ENCODE measurements at places on chromosomes 2 and 18.

- DNase-seq, result peak; percentile 12
Observed at GRCh38 chr18:76126327-76126726, 368.7 kb downstream of the ZNF516 start.

- DNase-seq, result no peak
Observed at GRCh38 chr18:78228974-78229373, 750.6 kb upstream of the SALL3 start.

GRCh38 chr2:18514526-18515461, 45.7 kb downstream of the RDH14 start:
- DNase-seq, result no peak

GRCh38 chr2:190679813-190680591, 31.1 kb downstream of the NAB1 start:
- peak; percentile 33 for DNase-seq

DNA sequence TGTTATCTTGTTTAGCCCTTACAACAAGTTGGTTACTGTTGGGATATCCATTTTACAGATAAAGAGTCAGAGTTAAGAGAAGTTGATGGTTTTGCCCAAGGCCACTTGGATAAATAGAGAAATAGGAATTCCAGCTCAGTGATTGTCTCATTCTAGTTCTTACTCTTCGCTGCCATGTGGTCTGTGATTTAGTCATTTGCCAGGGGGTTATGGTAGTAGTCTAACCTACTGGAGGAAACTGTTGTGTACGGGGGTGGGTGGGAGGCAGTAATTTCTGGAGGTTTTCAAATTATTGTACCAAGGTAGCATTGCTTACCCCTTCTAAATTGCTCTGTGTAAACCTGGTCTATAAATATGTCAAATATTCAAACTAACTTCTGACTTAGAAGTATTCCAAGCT, 110.4 kb downstream of the MAP2 start:
- DNase-seq, result no peak

DNA sequence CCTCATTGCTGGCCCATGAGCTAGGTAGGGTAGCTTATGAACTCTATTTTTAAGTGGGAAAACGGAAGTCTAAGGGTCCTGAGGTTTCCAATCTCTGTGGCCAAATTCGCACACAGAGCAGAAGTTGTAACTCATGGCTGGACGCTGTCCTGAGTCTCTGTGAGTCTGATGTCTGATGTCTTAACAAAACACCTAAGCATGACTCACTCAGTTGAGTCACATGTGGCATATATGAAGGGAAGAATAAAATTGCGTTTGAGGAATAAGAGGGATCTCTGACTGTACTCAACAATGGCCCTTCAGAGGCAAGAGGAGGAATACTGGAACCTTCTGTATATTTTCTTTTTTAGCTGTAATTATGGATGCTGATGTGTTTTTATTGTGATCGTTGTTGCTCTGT, 569.7 kb downstream of the RIT2 start:
- DNase-seq, result no peak

DNA sequence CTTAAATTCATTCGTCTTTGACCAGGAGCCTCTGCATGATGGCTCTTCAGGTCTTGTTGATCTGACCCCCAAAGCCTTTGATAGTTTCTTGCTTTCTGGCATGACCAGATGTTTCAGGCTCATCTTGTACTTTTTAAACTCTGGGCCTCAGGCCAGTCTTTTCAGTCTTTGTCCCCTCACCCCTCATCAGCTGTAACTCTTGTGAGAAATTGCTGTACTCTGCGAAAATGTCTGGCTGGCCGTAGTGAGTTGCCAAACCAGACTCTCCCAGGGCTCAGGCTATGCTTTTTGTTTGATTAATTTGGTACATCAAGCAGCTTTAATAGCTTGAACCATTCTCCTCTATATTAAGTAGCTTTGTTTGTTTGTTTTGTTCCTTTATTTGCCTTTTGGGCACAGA, 75.9 kb downstream of the BABAM2 start:
- no peak for DNase-seq

DNA sequence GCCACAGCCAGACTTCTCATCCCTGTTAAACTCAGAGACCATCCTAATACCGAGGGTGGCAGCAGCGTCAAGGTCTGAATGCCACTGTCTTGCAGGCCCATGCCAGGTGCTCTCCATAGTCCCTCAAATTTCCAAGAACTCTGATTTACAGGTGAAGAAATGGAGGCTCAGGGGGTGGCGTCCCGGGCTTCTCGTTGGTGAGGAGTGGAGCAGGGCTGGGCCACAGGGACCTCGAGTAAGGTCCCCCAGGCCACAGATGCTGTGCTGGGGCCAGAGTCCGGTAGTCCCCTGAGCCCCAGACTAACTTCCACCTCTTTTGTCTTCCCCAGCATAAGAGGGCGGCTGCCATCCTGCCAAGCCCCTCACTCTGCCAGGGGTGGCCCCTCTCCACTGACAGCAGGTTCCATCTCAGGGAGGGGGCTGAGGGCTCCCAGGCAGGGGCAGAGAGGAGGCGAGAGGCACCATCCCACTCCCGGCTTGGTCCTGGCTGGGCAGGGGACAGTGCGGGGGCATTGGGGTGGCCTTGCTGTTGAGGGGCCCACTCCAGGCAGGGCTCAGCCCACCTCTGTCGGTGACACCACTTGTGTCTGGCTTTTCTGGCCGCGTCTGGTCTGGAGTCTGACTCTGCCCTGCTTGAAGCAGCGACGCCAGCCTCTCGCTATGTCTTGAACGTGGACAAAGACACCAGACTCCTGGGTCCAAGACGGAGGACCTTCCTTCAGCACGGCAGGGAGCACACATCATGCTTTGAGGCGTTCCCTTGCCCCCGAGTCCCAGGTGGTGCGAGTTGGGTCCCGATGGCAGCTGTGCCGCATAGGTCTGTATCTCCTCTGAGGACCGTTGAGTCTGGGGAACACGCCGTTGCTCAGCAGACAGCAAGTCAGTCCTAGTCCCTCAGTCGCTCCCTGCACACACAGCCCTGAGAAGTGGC, 15.9 kb upstream of the KLHL30 start:
- DNase-seq, result no peak

GRCh38 chr2:179569831-179570233, 291.6 kb downstream of the ZNF385B start:
- no peak for DNase-seq

DNA sequence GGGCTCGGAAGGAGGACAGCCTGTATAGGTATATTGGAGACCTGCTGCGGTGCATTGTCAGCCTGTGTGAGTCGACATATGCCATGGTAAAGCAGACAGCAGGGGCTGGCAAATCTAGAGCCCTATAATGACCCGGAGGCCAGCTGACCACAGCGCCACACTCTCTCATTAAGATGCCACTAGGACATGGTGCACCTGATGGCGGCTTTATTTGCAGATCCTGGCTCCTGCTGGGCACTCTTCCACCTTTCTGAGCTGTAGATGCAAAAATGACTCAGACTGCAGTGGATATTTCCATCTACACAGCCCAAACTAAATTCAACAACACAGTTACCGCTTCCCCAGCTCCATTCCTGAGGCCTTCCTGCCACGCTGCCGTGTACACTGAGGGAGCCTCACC, 389.9 kb downstream of the TNS1 start:
- no peak for DNase-seq

DNA sequence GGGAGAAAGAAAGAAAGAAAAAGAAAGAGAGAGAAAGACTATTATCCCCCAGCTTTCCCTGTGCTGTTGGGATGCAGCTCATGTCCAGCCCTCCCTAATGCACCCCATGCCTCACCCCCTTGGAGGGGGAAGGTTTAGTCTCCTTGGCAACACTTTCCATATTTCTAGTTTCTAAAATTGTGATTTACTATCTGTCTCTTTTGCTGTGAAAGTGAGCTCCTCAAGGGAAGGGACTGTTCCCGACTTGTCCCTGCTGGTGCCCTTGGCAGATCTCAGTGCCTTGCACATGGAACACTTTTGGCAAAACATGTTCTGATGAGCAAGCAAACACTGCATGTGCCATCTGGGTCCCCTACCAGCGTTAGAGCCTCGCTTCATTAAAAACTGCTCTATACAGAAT, 11.7 kb upstream of the NAPG start:
- no peak for DNase-seq

All from NCI-H748 treated with DMSO at 0.1 percent for 48 hours (cell line).